IMR-90 (cell line): ENCODE measurements at places on chromosomes 11 and 22.

GRCh38 chr11:36027731-36028130 is 83.9 kb downstream of the LDLRAD3 start:
- no peak for DNase-seq

DNA sequence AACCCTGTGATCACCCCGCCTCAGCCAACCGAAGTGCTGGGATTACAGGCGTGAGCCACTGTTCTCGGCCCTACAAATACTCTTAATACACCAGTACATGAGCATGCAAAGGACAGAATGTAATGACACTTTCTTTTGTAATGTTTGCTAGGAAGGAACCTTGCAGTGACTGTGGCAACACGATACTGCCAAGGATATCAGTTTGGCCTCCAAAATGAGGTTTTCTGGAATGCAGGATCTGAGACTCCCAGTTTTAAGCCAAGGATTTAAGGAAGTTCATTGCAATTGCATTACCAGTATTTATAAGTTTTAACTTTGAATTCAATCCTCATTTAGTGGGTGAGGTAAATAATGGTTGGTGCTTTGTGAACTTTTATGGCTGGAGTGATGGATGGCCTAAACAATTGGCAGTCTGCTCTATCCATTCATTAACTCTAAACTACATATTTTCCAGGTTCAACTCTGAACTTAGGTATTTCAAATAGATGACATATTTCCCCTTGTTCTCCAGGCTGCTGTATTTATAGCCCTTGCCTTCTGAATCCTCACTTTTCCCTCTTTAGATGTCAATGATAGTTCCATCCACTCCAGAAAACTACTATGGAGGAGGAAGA is 330.3 kb downstream of the C11orf87 start:
- no peak for DNase-seq

GRCh38 chr11:75214411-75214821 is 26.2 kb upstream of the TPBGL start:
- peak; percentile 72 for DNase-seq

DNA sequence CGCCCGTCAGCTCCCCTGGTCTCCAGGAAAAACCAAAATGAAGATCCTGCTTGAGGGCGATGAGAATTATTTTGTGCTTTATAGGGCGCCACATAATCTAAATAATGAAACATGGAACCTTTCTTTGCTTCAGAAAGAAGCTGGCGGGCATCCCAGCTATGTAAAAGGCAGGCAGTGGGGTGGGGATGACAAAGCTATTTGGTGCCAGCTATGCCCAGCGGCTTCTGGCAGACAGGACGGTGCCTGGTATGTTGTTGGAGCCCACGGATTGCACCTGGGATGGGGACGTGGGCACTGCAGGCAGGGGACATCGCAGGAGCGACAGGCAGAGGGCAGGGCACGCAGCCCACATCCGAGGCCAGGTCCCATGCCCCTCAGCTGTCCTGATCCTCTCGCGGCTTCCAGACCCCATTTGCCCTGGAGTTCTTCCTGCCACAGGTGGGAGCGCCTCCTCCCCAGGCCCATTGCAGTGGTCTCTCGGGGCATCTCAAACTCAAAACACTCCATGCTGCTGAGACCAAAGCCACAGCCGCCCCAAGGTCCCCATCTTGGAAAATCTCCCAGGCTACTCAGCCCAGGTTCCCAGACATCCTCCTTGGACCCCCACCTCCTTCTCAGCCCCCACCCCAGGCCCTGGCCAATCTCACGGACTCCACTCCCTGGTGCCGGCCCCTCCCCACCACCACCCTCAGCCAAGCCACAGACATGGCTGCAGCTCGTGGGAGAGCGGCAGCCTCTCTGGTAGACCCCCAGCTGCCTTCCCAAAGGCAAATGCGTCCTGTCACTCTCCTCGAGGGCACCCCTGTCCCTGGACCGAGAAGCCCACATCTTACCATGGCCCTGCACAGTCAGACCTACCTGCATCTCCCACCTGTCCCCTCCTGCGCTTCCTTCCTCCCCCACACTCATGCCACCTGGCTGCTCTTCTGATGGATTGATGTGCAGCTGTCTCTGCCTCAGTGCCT is 45.7 kb downstream of the SHISAL1 start:
- no peak for DNase-seq

DNA sequence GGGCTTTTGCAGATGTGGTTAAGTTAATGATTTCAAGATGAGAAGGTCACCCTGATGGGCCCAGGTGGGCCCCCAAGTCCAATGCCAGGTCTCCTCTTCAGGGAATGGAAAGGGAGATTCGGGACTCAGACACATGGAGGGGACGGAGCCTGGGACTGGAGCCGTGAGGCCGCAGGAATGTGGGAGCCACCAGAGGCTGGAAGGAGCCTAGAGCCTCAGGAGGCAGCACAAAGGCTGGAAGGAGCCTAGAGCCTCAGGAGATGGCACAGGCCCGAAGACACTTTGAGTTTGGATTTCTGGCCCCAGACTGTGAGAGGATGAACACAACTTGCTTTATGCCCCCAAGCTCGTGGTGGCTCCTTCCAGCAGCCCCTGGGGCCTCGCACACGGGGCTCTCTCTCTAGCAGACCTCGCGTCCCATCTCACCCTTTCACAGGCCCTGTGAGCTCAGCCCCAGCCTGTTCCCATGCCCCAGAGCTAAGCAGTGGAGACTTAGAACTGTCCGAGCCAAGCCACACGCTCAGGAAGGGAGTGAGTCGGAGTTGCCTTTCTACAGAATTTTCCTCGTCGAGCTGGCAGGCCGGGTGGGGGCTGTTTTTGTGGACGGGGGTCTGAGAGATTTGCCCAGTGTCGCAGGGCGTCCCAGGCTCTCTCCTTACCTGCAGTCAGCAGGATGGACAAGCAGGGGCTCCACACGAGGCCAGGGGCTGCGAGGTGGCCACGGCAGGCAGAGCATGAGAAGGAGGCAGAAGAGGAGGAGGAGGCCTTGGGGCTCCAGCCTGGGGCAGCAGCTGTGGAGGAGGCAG is 937.6 kb downstream of the BRD1 start:
- DNase-seq, result no peak

GRCh38 chr11:112280268-112281126 is 19.8 kb upstream of the PLET1 start:
- peak; percentile 83 for DNase-seq
